ENCODE measurements at places on chromosomes 3 and 15.
A peak's percentile ranks its signal among the peaks of the same experiment; 100 is the strongest.

DNA sequence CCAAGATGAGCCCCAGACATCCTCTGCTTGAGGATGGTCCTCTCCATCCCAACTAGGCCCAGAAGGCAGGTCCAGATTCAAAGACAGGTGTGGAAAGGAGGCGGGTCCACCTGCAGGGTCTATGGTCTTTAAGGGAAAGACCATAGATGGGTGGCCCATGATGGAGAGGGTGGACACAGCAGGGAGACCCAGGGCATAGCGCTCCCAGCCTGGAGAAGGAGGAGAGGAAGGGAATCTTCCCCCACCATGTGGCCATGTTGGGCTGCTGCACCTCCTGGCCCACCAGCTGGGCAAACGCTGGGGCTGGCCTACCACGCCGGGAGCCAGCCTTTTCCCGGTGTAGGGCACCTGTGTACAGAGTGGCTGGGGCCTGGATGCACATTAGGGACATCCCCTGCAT is 265.2 kb upstream of the TLE3 start:
- peak; percentile 16 for DNase-seq

DNA sequence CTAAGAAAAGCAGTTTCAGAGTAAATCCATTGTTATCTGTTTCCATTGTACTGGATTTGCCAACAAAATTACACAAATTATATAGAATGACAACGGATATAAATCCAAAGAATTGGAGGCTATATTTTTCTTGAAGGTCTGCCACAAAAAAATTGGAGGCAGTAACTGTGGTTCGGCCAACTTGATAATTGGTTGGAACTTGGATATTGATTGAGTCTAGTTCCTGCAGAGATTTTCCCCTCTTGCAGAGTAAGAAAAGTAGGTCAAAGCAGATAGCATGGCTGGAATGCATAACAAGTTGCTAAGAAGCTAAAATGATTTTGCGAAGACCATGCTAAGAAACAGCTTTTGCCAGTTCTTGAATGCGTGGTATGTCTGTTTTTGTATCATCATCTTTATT is 269.6 kb upstream of the CFAP20DC start:
- no peak for DNase-seq

DNA sequence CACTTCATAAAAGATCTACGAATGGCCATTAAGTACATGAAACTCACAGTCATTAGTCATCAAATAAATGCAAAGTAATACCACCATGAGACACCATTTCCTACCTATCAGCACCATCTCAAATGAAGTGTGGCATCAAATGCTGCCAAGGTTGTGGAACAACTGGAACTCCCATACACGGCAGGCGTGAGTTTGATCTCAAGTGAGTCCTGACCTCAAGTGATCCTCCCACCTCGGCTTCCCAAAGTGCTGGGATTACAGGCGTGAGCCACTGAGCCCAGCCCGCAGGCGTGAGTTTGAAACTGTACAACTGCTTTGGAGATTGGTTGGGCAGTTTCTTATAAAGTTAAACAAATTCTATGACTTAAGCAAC is 28.8 kb upstream of the HDAC11 start:
- peak; percentile 32 for DNase-seq

GRCh38 chr3:123258811-123259420 is 57.2 kb downstream of the SEC22A start:
- DNase-seq: peak; percentile 52

DNA sequence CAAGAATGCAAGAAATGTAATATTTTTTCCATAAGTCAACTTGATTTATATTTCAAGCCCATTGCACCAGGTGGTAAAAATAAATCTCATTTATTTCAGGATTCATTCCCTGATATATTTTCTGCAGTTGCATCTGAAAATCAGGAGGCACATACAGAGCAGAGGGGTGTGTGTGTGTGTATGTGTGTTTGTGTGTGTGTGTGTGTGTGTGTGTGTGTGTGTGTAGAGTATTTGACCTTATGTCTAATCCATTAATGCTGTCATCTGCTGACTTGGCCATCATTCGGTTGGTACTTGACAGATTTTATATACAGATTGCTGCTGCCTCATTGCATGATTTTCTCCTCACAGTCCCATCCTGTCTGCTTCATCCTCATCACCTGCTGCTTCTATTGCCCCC is 118.5 kb downstream of the SERPINI1 start:
- DNase-seq: no peak

GRCh38 chr3:171429635-171430034 is 30.6 kb downstream of the TNIK start:
- no peak for DNase-seq

DNA sequence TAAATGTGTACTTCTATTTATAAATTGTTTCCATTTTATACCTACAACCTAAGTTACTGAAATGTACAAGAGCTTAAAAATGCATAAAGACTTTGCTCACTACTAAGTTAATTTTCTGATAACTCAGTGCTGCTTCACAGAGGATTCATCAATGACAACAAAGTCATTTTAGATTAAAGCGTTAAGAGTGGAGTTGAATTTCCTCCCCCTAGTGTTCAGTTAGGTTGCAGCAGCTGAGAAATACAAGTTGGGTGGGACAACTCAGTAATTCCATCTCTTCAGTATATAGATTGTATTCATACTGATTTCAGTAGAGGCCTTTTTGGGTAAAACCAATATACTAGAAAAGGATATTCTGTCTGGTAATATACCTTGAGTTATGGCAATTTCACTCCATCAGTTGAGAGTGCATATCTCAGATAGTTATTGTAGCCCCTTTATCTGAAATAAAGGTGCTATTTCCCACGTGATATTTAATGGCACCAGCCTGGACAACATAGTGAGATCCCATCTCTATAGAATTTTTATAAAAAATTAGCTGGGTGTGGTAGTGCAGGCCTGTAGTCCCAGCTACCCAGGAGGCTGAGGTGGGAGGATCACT is 6.9 kb upstream of the RPL35A start:
- peak; percentile 48 for DNase-seq
